SJCRH30 (cell line): ENCODE measurements at places on chromosomes 5 and 9. TPM values are rescaled to one million over a fixed set of nuclear protein-coding genes. Genes with fewer than 3 reads are reported as not detected.

EIF4E1B gene
- not detected in 2 replicates for total RNA-seq

LCN10 gene
- 0.10 TPM in 1 of 2 replicates, not detected in the other for total RNA-seq

NME5 gene
- not detected in 2 replicates for total RNA-seq

- no peak overlapping the region for H3K27ac ChIP-seq
- 0 out of 2 replicates have a peak, but pooled peaks cover 2% of the 10 kb centered on the region for H3K36me3 ChIP-seq
- H3K27me3 ChIP-seq: no peaks in the 10 kb centered on the region
- H3K4me1 ChIP-seq: peaks cover 5% of the 10 kb centered on the region; the same call in 1 of the 2 replicates
- H3K4me3 ChIP-seq: no peak overlapping the region
Observed at GRCh38 chr5:154944716-154945115, 3.8 kb downstream of the MRPL22 start.

ARSI gene
- total RNA-seq: 0.18 and 0.28 TPM in 2 replicates

DNA sequence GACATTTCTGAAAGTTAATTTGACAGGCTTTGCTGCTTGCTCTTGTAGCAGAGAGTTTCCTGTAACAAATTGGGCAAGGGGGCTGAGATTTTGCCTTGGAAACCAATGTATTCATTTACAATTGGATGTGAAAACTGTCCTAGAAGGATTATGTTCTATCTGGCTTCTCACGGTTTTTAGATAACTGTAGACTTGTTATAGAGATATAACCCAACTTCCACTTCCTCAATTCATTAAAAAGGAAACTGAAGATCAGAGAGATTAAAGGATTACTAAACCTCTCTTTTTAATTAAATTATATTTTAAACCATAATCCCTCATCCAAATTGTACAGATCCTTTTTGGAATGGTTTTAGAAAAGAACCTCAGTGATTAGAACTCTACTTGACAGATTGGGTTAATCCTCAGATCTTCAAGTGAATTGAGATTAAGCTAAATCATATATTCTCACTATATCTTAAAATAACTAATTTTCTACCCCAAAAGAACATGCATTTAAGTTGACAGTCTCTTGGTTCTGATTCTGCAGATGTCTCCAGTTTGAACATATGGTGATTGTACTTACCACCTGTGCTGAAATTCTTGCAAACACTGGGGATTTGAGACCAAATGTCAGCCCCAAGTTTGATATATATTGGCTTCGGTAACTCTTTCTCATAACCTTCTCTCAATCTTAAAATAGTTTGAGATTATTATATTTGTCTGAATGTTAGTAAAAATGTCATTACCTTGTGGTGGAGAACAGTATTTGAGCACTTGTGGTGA lies 130.1 kb upstream of the C9orf72 start:
- H3K27me3 ChIP-seq: no peaks in the 10 kb centered on the region
- no peak overlapping the region for H3K4me3 ChIP-seq
- no peaks in the 10 kb centered on the region for H3K36me3 ChIP-seq
- no peaks in the 10 kb centered on the region for H3K4me1 ChIP-seq
- no peak for DNase-seq
- H3K27ac ChIP-seq: no peak overlapping the region

GRCh38 chr5:51159606-51160005 lies 223.6 kb upstream of the ISL1 start:
- DNase-seq: no peak
- no peak overlapping the region for H3K27ac ChIP-seq
- no peaks in the 10 kb centered on the region for H3K36me3 ChIP-seq

SPAG8 gene
- total RNA-seq: 0.20 and 0.63 TPM in 2 replicates

SLC6A19 gene
- not detected in 2 replicates for total RNA-seq

FKBP15 gene
- total RNA-seq: 22.2 and 26.3 TPM in 2 replicates

DNA sequence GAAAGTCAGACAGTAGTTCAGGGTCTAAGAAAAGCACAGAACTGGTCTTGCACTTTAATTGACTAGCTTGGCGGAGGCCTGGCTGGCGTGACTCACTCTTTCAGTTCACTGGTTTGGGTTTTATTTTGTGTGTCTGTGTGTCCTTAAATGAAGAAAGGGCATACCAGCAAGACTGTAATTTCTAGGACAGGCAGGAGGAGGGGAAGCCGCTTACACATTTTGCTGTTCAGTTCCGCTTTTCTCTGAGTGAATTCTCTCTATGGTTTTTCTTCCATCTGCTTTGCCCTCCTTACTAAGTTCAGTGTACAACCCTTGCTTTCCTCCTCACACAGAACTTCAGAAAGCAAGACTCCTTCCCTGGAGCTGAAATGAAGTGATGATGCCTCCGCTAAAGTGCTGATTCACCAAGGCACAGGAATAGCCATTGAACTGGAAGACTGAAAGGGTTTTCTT lies 150.8 kb downstream of the MEF2C start:
- no peak for DNase-seq
- no peaks in the 10 kb centered on the region for H3K27me3 ChIP-seq
- peaks cover 21% of the 10 kb centered on the region for H3K36me3 ChIP-seq
- no peaks in the 10 kb centered on the region for H3K4me1 ChIP-seq
- H3K27ac ChIP-seq: no peak overlapping the region

DNA sequence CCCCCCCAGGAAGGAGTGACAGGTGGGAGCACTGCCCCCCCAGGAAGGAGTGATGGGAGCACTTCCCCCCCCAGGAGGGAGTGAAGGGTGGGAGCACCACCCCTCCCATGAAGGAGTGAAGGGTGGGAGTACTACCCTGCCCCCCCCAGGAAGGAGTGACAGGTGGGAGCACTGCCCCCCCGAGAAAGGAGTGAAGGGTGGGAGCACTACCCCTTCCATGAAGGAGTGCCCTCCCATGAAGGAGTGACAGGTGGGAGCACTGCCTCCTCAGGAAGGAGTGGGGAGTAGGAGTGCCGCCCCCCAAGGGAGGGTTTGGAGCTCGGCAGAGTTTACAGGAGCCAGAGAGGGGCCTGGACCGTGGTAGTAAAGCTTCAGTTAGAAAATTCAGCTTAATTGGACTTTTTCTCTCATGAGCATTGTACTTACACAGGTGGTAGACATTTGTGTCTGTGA lies 100.7 kb downstream of the CACNA1B start:
- no peaks in the 10 kb centered on the region; the same call in 1 of the 2 replicates for H3K27me3 ChIP-seq
- no peaks in the 10 kb centered on the region for H3K36me3 ChIP-seq
- DNase-seq: no peak
- no peak overlapping the region for H3K4me3 ChIP-seq

DNA sequence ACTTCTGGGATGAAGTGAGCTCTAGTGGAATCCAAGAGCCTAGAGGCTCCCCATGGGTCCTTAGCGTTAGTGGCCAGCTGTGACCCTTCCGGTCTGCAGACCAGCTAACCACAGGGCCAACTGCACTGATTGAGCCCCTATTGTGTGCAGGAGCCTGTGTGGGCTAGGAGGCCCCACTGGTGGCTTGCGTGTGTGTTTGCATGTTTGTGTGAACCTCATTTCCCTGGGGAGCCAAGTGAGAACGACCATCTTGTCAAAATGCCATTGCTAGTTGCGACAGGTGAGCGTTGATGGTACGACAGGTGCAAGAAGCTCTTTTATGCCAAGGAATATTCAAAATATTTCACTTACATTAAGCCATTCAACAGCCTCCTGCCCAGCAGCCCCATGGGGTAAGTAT lies 44.1 kb upstream of the ANKRD33B start:
- H3K4me1 ChIP-seq: no peaks in the 10 kb centered on the region; the same call in 1 of the 2 replicates
- H3K27me3 ChIP-seq: no peaks in the 10 kb centered on the region
- no peak overlapping the region for H3K4me3 ChIP-seq
- no peaks in the 10 kb centered on the region for H3K36me3 ChIP-seq
- no peak overlapping the region for H3K27ac ChIP-seq
- DNase-seq: peak; percentile 56

DNA sequence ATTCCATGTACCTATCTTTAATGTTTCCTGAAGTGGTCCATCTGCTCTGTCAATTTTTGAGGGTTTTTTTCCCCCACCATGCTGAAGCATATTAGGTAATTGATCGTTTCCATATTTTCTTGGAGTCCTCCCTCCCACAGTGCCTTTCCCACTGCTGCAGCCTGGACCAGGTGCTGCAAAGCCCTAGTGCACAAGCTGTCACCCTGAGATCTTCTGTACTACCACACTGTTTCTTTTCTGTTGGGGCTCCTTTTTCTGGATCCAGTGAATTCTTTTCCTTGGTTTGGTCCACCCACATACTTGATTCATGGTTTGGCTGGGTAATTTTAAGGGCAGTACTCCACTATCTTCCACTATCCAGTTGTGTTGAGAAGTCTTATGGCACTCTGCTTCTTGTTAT lies 30.9 kb upstream of the FAM169A start:
- no peak for DNase-seq
- H3K4me3 ChIP-seq: no peak overlapping the region
- no peaks in the 10 kb centered on the region for H3K36me3 ChIP-seq
- H3K27me3 ChIP-seq: no peaks in the 10 kb centered on the region
- H3K4me1 ChIP-seq: no peaks in the 10 kb centered on the region

FCN2 gene
- not detected in 2 replicates for total RNA-seq

DNA sequence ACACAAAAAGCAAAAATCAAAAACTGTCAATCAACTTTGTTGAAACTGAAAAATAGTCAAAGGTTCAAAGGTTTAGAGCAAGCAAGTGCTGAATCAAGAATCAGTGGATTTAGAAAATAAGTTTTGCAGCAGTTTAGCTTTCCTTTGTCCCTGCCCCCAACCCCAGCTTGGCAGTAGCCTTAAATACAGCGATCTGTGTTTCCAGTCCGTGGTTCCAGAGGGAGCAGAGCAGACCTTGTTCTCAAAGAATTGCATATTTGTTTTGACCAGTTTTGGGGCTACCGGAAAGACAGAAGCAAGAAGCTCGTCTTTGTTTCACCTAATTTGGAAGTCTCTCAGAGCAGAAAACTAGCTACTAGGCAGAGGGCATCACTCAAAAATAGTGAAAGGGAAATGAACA lies 57.2 kb upstream of the PRDM9 start:
- no peaks in the 10 kb centered on the region for H3K4me1 ChIP-seq
- H3K4me3 ChIP-seq: no peak overlapping the region
- H3K27ac ChIP-seq: no peak overlapping the region
- no peaks in the 10 kb centered on the region for H3K36me3 ChIP-seq
- DNase-seq: no peak

- no peak overlapping the region for H3K4me3 ChIP-seq
- no peak overlapping the region; the same call in 1 of the 2 replicates for H3K27ac ChIP-seq
- peaks cover 59% of the 10 kb centered on the region for H3K36me3 ChIP-seq
- peaks cover 13% of the 10 kb centered on the region; the same call in 1 of the 2 replicates for H3K4me1 ChIP-seq
- no peak for DNase-seq
Observed at GRCh38 chr5:95794070-95794516, 28.4 kb downstream of the GLRX start.

GRCh38 chr9:136735812-136736480 lies 6.8 kb downstream of the LCN10 start:
- no peaks in the 10 kb centered on the region for H3K36me3 ChIP-seq
- DNase-seq: no peak
- H3K4me1 ChIP-seq: peaks cover 6% of the 10 kb centered on the region
- peaks cover 28% of the 10 kb centered on the region for H3K27me3 ChIP-seq
- H3K4me3 ChIP-seq: no peak overlapping the region

- no peak overlapping the region for H3K27ac ChIP-seq
- H3K27me3 ChIP-seq: no peaks in the 10 kb centered on the region
Observed at GRCh38 chr5:154157483-154158378, 32.8 kb upstream of the GALNT10 start.

GRCh38 chr5:174119468-174119881 lies 74.0 kb downstream of the NSG2 start:
- H3K27ac ChIP-seq: no peak overlapping the region
- DNase-seq: no peak
- no peaks in the 10 kb centered on the region for H3K4me1 ChIP-seq
- H3K36me3 ChIP-seq: no peaks in the 10 kb centered on the region
- H3K27me3 ChIP-seq: 0 out of 2 replicates have a peak, but pooled peaks cover 8% of the 10 kb centered on the region

LCN12 gene
- not detected in 2 replicates for total RNA-seq

GRCh38 chr5:150948539-150948938 lies 43.8 kb upstream of the ZNF300 start:
- H3K36me3 ChIP-seq: no peaks in the 10 kb centered on the region
- H3K27ac ChIP-seq: no peak overlapping the region
- H3K4me1 ChIP-seq: no peaks in the 10 kb centered on the region
- no peaks in the 10 kb centered on the region for H3K27me3 ChIP-seq
- no peak overlapping the region for H3K4me3 ChIP-seq

DNA sequence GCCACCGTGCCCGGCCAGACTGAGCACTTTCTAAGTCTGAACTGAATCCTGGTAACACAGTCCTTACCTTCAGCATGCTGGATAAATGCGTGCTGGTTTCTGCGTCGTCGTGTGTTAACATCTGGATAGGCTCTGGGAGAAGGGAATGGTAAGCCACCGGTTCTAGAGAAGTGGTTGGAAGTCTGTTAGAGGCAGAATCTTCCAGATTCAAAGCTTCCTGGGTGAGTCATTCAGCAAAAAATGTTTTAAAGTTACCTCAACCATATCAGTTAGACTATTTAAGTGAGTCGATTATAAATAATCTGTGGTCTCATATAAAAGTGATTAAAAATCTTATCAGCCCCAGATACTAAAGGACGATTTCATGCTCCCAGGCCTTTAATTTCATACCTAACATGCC lies 256.5 kb upstream of the NFIL3 start:
- DNase-seq: no peak
- no peak overlapping the region for H3K27ac ChIP-seq
- no peak overlapping the region for H3K4me3 ChIP-seq
- no peaks in the 10 kb centered on the region for H3K4me1 ChIP-seq

DNA sequence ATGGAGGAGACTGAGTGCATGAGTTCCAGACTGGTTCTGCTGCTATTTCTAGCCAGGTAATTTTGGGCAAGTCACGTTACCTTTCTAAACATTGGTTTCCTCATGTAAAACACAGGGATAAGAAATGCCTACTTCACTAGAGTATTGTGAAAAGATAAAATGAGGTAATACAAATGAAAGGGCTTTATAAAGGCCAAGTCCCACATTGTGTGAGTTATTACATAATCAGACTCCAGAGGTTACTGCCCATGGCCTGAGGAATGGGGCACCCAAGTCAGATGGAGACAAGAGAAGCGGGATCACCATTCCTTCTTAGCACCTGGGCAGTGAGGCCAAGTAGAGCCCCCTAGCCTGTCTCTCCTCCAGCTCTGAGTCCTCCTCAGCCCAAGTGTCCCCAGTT lies 7.5 kb downstream of the HBEGF start:
- H3K27me3 ChIP-seq: no peaks in the 10 kb centered on the region
- H3K27ac ChIP-seq: peak overlapping the region; percentile 24; the same call in 1 of the 2 replicates
- no peak for DNase-seq
- H3K36me3 ChIP-seq: peaks cover 5% of the 10 kb centered on the region; the same call in 1 of the 2 replicates
- peaks cover 3% of the 10 kb centered on the region; the same call in 1 of the 2 replicates for H3K4me1 ChIP-seq

TAF11L3 gene
- total RNA-seq: not detected in 2 replicates

- no peaks in the 10 kb centered on the region for H3K27me3 ChIP-seq
- DNase-seq: peak; percentile 38
- no peaks in the 10 kb centered on the region for H3K4me1 ChIP-seq
- no peak overlapping the region for H3K27ac ChIP-seq
Observed at GRCh38 chr9:78130004-78130403, 98.4 kb upstream of the GNAQ start.

PCDHB6 gene
- 0.15 and 0.26 TPM in 2 replicates for total RNA-seq

- peaks cover 4% of the 10 kb centered on the region; the same call in 1 of the 2 replicates for H3K4me1 ChIP-seq
- H3K27ac ChIP-seq: no peak overlapping the region
- no peaks in the 10 kb centered on the region for H3K36me3 ChIP-seq
Observed at GRCh38 chr5:65913519-65913918, 12.9 kb upstream of the ERBIN start.

ANKDD1B gene
- 0.18 TPM in 1 of 2 replicates, not detected in the other for total RNA-seq
